Effector memory CD4-positive, alpha-beta T cell (primary cell): ENCODE measurements at places on chromosomes 13 and 19.

DNA sequence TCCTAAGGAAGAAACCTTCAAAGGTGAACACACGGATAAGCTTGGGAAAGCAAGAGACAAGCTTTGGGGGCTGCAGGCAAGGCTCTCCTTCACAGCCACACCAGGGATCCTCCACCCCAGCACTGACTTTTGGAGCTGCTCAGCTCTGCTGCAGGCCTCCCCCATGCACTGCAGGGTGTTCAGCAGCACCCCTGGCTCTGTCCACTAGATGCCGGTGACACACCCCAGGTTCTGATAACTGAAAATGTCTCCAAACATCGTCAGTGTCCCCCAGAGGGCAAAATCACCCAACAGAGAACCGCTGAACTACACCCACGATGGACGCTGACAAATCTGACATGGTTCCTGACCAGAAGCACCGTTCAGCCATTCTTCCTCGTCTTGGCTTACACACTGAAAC is 90.5 kb downstream of the STK24 start:
- DNase-seq = no peak

DNA sequence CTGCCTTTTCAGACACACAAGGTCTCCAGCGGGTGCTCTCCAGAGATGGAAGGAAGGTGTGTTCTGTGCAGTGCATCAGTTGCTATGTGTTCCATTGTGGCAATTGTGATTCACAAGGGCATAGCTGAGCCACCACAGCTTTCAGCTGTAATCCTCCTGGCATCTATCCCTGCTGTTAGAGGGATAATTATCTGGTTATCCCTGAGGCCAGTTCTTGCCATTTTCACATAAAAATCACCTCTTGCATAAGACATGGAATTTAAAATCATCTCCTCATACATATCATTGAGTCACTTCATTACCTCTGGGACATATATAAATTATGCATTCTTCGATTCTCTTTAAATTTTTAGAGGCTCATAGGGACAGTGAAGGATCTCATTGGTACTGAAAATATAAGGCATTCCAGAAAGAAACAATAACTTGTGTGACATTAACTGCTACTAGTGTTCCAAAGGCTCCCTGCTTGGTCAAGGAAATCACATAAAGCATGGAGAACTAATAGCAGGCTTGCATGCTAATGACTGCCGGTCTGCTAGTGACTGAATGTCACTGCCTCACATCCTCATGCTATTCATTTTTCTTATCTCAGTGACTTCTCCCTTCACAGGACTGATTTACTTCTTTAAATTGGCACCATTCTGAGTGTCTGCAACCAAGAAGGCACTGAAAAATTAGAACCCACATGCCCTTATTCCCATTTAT is 214.0 kb downstream of the ENOX1 start:
- no peak for DNase-seq

GRCh38 chr19:48879025-48879637 is 6.9 kb downstream of the PPP1R15A start:
- no peak for DNase-seq

GRCh38 chr19:4452230-4452990 is 5.2 kb downstream of the UBXN6 start:
- no peak for DNase-seq
